ENCODE measurements at places on chromosomes 2 and 18. TPM values are rescaled to one million over a fixed set of nuclear protein-coding genes. Genes with fewer than 3 reads are reported as not detected.

The TUBA3E gene
- not detected for total RNA-seq

The FBXO48 gene
- 1.4 TPM for total RNA-seq

The RGPD3 gene
- total RNA-seq = 0.16 TPM

The HRH4 gene
- total RNA-seq = 1.9 TPM

The MAP4K3 gene
- total RNA-seq = 24.1 TPM

The BCL2 gene
- 95.9 TPM for total RNA-seq

The WNT6 gene
- not detected for total RNA-seq

The GREB1 gene
- 0.10 TPM for total RNA-seq

The TMEM182 gene
- total RNA-seq = 2.1 TPM

The ANKRD29 gene
- not detected for total RNA-seq

The ANKRD62 gene
- total RNA-seq = not detected

The COL4A4 gene
- not detected for total RNA-seq

The SP3 gene
- total RNA-seq = 95.8 TPM

GRCh38 chr2:15933184-15933845 is 7.0 kb upstream of the MYCN start:
- no peaks in the 10 kb centered on the region for H3K36me3 ChIP-seq
- H3K27me3 ChIP-seq = peaks cover 9% of the 10 kb centered on the region
- no peak for DNase-seq

DNA sequence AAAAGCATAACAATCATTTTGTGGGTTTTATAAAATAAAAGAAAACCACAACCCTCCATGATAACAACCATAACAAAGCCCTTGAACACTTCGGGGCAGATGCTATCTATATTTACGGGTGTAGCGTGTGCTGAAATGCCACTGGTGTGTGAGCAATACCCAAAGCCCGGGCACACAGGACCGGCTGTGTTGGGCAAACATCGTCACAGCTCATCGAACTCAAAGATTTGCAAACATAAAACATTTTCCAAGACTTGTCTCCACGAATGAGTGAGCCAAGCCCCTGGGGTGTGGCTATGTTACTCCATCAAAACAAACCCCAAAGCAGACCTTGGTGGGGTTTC is 290.2 kb downstream of the LPIN1 start:
- no peaks in the 10 kb centered on the region for H3K36me3 ChIP-seq
- peaks cover 7% of the 10 kb centered on the region for H3K27me3 ChIP-seq
- H3K4me3 ChIP-seq = no peak overlapping the region
- H3K27ac ChIP-seq = no peak overlapping the region
- DNase-seq = no peak

- H3K27ac ChIP-seq = no peak overlapping the region
- no peaks in the 10 kb centered on the region for H3K36me3 ChIP-seq
- H3K4me1 ChIP-seq = no peaks in the 10 kb centered on the region
- H3K4me3 ChIP-seq = no peak overlapping the region
These were observed 263.0 kb downstream of the EIPR1 start for GRCh38 chr2:3114406-3115185.

- H3K4me3 ChIP-seq = no peak overlapping the region
- DNase-seq = no peak
- peaks cover 13% of the 10 kb centered on the region for H3K36me3 ChIP-seq
These were observed 106.8 kb upstream of the ZFP36L2 start for GRCh38 chr2:43333101-43333655.

GRCh38 chr18:12359515-12359927 is 17.5 kb downstream of the AFG3L2 start:
- no peaks in the 10 kb centered on the region for H3K27me3 ChIP-seq
- no peak for DNase-seq
- H3K27ac ChIP-seq = no peak overlapping the region
- no peak overlapping the region for H3K4me3 ChIP-seq

GRCh38 chr2:11406958-11407381 is 59.0 kb downstream of the E2F6 start:
- no peaks in the 10 kb centered on the region for H3K36me3 ChIP-seq
- H3K27me3 ChIP-seq = no peaks in the 10 kb centered on the region
- no peak overlapping the region for H3K4me3 ChIP-seq
- DNase-seq = no peak

GRCh38 chr2:162058973-162059668 is 14.9 kb downstream of the DPP4 start:
- peak overlapping the region; percentile 96 for H3K27ac ChIP-seq
- peaks cover 60% of the 10 kb centered on the region for H3K36me3 ChIP-seq
- DNase-seq = peak; percentile 25
- H3K4me3 ChIP-seq = peak overlapping the region; percentile 75

DNA sequence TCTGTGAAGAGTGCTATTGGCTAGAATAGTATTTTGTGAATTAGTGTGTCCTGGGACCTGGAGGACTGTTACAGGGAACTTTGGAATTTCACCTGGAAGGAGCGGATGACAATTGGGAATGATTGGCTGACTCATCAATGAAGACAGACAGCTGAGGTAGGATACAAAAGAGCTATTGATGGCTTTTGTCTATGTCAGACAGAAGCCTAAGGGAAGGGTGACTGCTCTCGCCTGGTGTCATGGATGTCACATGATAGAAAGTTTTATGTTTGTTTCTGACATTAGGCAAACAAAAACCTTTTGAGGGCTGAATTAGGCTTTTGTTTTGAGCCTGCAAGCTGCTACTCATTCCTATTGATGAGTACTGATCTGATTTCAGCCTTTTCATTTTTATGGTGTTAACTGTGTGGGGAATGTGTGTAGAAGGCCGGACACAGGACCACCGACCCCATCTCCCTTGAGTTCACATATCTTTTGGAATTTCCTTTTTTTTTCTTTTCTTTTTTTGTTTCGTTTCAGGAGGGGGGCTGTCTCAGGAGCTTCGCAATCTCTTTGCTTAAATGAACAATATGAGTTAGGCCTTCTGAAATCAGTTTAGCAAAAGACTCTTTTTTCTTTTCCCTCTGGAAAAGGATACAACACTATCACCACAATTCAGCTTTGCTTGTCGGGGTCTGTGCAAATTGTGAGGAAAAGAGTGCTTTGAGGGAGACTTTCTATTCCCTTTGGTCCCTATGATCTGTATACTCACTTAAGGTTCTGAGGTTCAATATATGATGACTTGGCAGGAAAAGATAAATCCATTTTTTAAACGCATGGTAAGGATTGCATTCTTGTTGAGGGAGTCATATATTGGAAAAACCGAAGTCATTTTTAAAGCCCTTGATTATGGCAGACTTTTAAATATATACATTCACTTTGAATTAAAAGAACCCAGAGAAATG is 207.9 kb upstream of the FIGN start:
- H3K4me1 ChIP-seq = no peaks in the 10 kb centered on the region
- no peak overlapping the region for H3K4me3 ChIP-seq
- no peaks in the 10 kb centered on the region for H3K36me3 ChIP-seq

DNA sequence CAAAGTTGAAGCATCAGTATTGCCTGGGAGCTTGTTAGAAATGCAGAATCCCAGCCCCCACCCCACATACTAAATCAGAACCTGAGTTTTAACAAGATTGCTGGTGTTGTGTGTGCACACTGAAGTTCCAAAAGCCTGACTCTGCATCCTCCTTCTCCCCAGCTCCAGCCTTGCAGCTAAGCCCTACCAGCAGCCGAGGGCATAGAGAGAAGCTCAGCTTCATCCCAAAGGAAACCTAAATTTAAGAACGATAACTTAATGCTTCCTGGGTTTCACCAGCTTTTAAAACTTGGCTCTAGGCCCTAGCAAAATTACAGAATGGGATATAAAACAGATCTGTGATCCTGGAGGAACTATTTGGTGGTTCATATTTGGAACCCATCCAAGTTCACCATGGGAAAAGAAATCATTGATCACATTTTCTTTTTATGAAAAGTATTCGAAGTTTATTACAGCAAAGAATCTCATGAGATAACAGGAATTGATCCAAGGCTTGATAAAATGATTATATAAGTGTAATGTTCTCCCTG is 11.1 kb downstream of the SMYD1 start:
- H3K4me3 ChIP-seq = no peak overlapping the region
- peaks cover 3% of the 10 kb centered on the region for H3K27me3 ChIP-seq
- no peaks in the 10 kb centered on the region for H3K4me1 ChIP-seq
- H3K36me3 ChIP-seq = no peaks in the 10 kb centered on the region

DNA sequence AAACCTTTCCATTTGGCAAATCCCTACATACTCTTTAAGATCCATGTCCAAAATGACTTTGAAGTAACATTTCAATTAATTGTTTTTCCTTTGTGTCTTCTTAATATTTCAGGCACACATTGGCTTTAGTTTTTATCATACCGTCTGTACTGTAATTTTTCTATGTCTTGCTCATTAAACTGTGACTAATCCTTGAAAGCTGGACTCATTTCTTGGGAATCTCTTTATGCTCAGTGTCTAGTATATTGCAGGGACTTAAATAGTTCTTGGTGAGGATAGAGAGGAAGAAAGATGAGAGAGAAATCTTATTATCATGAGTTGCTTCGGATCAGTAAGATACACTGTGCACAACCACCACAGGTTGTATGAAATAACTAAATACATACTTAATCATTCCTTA is 448.3 kb upstream of the ST6GAL2 start:
- no peaks in the 10 kb centered on the region for H3K27me3 ChIP-seq
- no peaks in the 10 kb centered on the region for H3K4me1 ChIP-seq
- no peak overlapping the region for H3K27ac ChIP-seq
- no peaks in the 10 kb centered on the region for H3K36me3 ChIP-seq

- no peak overlapping the region for H3K4me3 ChIP-seq
- H3K36me3 ChIP-seq = no peaks in the 10 kb centered on the region
- no peaks in the 10 kb centered on the region for H3K4me1 ChIP-seq
- H3K27me3 ChIP-seq = peaks cover 11% of the 10 kb centered on the region
- no peak overlapping the region for H3K27ac ChIP-seq
These were observed 39.4 kb downstream of the HOXD1 start for GRCh38 chr2:176227874-176228273.

- H3K4me3 ChIP-seq = no peak overlapping the region
- no peaks in the 10 kb centered on the region for H3K4me1 ChIP-seq
- no peak overlapping the region for H3K27ac ChIP-seq
- no peak for DNase-seq
- peaks cover 9% of the 10 kb centered on the region for H3K27me3 ChIP-seq
These were observed 256.5 kb downstream of the CDH20 start for GRCh38 chr18:61589724-61590065.
